Foreskin fibroblast (primary cell): ENCODE measurements at places on chromosomes 16 and 17.

DNA sequence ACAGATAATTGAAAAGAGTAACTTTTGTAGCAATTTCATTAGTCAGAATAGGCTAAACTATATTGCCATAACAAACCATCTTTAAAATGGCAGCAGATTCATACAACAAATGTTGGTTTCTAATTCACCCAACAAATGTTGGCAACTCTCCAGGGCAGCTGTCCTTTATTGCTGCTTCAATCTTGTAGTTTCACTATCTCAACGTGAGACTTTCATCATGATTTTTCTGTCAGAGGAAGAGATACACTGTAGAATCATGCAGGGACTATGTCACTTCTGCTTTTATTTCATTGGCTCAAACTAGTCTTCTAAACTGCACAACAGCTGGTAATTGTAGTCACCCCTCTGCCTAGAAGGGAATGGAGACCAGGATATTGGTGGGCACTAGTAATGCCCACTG lies 174.2 kb downstream of the TANC2 start:
- DNase-seq: peak; percentile 60

GRCh38 chr17:1227917-1228780 lies 42.1 kb upstream of the BHLHA9 start:
- DNase-seq: no peak

GRCh38 chr16:64089697-64090096 lies 1032.2 kb downstream of the CDH11 start:
- peak; percentile 26 for DNase-seq

DNA sequence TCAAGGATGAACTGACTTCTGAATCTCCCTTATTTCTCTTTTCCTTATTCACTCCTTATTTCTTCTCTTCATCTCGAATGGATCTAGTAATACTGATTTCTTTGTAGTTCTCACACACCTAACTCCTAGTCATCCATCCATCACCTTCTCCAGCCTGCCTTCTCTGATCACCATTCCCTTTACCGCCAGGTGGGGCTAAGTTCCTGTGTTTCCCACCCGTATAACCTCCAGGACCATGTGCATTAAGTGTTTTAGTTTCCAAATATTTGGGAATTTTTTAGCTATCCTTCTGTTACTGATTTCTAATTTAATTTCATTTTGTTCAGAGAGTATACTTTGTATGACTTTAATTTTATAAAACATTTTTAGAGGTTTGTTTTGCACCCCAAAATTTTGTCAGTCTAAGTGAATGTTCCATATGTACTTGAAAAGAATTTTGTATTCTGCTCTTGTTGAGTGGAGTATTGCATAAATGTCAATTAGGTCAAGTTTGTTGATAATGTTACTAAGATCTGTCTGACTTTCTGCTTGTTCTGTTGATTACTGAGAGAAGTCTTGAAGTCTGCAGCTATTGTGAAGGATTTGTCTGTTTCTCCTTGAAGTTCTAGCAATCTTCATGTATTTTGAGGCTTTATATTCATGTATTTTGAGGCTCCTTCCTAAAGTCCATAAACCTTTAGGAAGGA lies 8.8 kb downstream of the BPTF start:
- DNase-seq: no peak

DNA sequence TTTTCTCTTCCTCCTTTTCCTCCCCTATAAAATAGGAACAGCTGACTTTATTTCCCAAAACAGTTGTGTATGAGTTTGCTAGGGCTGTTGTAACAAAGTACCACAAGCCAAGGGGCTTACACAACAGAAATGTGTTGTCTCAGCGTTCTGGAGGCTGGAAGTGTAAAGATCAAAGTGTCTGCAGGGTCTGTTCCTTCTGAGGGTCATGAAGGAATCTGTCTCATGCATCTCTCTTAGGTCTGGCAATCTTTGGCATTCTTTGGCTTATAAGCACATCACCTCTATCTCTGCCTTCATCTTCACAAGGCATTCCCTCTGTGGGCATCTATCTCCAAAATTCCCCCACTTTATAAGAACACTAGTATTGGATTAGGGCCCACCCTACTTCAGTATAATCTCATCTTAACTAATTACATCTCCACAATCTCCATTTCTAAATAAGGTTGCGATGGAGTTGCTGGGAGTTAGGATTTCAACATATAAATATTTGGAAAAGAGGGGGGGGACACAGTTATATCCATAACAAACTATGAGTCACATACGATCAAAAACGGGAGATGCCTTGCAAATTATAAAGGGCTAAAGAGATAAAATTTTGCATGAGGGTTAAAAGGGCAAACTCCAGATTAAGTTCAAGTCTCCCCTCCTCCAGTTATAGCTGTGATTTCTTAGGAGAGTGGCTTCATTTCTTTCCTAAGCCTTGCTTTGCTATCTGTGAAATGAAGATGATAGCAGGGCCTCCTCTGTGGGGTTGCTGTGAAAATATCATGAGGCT lies 109.7 kb downstream of the VAT1L start:
- no peak for DNase-seq
